Stimulated activated CD4-positive, alpha-beta T cell treated with anti-CD3 and anti-CD28 coated beads, Interleukin-15, amount 100 ng/mL, for 48 hours (primary cell): ENCODE measurements at places on chromosomes 12 and 14.

DNA sequence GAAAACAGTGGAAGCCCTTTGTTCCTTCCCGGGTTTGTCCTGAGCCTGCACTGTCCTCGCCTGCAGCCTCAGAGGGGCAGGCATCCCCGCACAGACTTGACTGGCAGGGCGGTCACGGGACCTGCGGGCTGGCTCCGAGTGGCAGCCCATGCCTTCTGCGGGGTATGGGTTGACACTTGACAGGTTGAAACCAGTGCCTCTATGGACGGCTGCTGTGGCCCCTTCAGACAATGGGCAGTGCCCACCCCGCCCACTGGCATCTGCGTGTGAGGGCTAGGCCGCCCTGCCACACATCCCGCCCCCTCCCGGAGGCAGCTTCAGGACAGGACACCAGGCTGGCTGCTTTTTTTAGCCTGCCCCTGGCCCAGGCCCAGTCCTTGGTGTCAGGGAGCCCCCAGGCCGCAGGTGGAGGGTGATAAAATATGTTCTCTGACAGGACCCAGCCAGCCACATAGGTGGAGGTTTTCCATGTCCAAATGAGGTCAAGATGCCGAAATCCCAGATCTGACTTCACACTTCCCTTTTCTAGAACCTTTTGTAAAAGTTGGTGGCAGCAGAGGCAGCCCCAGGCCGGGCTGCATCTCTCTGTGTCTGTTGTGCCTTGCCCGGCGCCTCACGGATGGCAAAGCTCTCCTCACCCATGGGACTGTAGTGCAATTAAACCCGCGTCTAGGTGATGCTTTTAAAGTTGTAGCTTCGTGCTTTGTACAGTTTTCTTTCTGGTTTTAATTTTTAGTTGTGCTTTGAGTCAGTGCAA is 10.0 kb downstream of the ANKRD9 start:
- no peak for DNase-seq

GRCh38 chr12:72523754-72524153 is 251.6 kb downstream of the TRHDE start:
- DNase-seq = no peak

- DNase-seq = no peak
Observed at GRCh38 chr12:94149781-94150239, 1.4 kb downstream of the PLXNC1 start.

- DNase-seq = no peak
Observed at GRCh38 chr14:26204728-26205479, 392.9 kb downstream of the NOVA1 start.

GRCh38 chr14:106235356-106236159 is 709.2 kb downstream of the TMEM121 start:
- DNase-seq = no peak
